ENCODE measurements at places on chromosomes 4 and X.

- no peak for DNase-seq
Observed at GRCh38 chr4:38002451-38003071, 42.4 kb downstream of the PTTG2 start.

GRCh38 chr4:183008492-183008891, 90.6 kb upstream of the WWC2 start:
- DNase-seq = no peak

GRCh38 chr4:87310691-87311335, 11.9 kb downstream of the HSD17B13 start:
- no peak for DNase-seq

- DNase-seq = no peak
Observed at GRCh38 chrX:9997041-9997440, 29.9 kb downstream of the CLDN34 start.

DNA sequence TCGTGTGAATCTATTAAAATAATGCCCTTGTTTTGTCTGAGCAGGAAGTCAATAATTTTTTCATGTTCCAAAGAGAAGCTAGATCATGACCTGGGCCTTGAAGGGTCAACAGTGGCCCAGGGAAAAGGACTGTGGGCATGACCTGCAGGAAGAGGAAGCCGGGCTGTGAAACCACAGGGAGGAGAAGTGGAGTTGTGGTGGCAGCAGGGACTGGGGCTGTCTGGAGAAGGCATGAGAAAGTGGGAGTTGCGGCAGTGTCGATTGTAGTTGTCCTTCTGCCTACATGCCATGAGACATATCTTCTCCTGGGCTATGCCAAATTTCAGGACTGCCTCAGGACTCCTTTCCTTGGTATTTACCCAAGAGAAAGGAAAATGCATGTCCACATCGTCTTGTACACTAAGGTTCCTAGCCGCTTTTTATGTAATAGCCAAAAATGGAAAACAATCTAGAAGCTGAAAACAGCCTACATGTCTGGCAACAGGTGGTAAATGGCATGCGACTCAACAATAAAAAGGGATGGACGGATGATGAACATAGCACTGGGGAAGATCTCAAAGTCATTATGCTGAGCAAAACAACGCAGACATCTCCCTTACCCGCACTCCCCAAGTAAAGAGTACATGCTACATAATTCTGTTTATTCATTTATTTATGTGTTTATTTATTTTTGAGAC, 13.6 kb upstream of the PTTG2 start:
- peak; percentile 67 for DNase-seq

DNA sequence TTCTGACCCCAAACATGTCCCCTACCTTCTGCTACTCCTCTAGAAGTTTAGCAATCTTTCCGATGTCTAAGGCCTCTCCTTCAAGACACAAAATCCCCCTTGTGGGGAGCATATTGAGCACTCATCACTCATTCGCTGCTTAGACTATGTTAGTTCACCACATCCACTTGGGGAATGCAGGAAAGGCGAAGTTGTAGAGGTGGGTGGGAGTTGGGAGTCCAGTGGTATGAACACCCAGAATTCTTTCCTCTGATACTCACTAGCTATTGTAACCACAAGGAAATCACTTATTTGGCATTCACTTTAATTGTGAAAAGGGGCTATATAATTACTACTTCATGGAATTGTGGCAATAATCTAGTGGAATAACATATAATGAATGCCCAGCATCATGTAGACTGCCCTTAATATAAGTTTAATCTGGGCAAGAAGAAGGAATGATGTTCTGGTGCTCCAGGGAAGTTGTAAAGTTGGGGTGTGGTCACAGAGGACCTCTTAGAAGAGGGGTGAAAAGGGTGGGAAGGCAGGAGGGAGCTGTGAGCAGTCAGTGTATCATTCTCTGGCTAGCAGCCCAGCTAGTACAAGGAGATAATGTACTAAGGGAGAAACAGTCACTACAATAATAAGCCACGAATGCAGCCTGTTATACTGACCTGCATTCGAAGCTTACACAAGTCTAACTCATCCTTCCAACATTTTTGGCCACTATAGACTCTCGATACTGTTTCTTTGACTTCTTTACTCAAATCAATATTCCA, 468.2 kb upstream of the DIPK2B start:
- DNase-seq = no peak

- no peak for DNase-seq
Observed at GRCh38 chr4:139844057-139844456, 178.4 kb downstream of the MGST2 start.

- DNase-seq = no peak
Observed at GRCh38 chrX:123184219-123184865, at the start of gene GRIA3. TSS of gene GRIA3 (plus strand) at chrX:123184278. CDS start at chrX:123184536, 258 bp downstream.

Measured in KBM-7 (cell line).